ENCODE measurements at places on chromosomes 1 and 21. TPM values are rescaled to one million over a fixed set of nuclear protein-coding genes. Genes with fewer than 3 reads are reported as not detected.

DNA sequence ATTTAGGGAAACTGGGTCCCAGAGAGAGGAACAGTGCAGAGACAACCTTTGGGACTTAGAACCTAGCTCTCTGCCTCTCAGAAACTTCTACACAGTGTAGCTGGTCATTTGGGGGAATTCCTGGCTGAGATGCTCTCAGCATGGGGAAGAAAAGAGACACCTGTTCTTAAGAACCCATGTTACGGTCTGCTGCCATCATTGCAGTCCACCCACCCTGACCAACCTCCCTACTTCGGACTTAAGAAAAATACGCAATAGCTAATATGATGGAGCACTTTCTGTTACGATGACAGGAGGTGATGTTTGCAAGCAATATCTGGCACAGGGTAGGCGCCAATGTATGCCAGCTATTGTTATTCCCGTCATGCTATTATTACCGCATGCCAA lies 177.9 kb downstream of the IGSF21 start:
- DNase-seq: no peak

DNA sequence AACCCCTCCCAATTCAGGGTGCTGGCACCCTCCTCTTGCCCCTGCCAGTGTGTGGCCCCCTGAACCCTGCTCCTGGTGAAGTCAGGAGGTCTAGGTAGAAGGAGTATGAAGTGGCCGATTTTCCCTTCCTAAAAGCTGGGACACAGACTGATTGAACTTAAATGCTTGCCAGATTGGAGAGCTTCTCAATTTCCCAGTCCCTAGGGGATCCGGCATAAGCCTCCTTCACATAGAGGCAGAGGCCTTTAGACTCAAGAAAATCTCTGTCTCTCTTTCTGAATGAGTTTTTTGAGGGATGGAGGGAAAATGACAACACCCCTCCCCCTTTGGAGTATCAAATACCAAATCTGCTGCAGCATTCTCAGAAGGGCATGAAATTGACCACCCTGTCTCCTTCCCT lies 51.5 kb downstream of the SYT2 start:
- no peak for DNase-seq

DNA sequence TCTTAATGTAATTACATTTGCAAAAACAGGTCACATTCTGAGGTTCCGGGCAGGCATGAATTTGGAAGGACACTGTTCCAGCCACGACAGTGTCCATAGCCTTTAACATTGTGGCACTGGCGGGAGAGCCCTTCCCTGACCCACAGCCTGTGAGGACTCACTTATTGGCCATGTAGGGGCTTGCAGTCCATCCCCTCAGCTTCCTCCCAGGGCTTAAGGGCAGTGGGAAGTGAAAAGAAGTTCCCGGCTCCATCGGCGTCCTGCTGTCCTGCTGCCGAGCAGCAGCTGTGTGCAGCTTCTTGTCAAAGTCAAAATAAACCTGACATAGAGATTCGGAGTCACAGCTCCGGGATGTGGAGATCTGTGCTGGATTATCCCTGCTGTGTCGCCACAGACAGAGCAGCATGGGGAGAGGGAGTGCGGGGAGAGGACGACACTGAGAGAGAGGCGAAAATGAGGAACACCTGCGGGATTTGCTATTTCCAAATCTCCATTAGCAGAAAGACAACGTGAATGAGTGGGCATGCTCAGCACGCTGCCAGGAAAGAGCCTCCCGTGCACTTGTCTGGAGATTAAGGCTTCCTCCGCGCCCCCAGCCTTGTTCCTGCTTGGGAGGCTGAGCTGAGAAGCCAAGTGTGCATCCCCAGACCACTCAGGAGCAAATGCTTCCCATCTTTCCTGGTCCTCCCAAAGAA lies 260.3 kb downstream of the ASTN1 start:
- DNase-seq: no peak

DNA sequence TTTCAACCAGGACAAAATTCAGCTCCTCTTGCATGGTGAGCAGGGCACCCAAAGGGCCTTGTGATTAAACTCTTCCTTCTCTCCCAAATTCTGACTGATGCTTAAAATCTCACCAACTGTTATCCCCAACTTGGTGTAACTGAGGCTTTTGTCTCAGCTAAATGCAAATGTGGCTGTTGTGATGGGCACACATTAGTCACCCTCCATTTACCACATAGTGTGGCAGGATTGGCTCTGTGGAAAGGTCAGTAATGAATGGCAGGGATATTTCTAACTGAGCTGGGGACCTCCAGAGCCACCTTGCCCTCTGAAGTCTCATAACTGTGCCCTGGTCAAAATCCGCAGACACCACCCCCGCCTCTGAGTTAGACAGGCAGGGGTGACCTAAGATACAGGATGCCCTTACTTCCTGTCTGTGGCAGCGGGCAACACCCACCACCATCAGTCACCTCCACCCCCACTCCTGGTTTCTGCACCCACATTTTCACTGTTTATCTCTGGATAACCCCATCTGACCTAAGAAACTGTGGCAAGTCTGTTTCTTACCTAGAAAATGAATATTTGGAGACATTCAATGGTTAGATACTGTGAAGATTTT lies 25.4 kb upstream of the RGS16 start:
- DNase-seq: no peak

GRCh38 chr1:59549903-59550302 lies 253.0 kb downstream of the FGGY start:
- peak; percentile 26 for DNase-seq

DNA sequence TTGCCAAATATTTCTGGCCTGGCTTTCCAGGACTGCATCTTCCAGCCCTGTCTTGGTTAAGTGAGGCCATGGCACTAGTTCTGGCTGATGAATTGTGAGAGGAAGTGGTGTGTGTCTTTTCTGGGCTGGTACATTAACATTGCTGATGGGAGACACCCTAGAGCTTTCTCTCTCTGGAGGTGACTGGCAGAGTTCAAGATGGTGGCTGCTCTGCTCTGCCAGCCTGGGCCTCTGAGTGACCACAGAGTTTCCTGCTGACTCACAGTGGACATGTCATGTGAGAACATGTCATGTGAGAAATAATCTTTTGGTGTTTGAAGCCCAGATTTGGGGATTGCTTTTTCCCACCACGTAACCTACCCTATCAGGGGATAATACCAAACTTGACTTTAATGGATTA lies 218.0 kb upstream of the KIAA0040 start:
- no peak for DNase-seq

GRCh38 chr1:11935057-11935412 lies 518 bp downstream of the PLOD1 start:
- no peak for DNase-seq

- DNase-seq: no peak
These were observed 25.5 kb upstream of the PRSS38 start for GRCh38 chr1:227790034-227790400.

DNA sequence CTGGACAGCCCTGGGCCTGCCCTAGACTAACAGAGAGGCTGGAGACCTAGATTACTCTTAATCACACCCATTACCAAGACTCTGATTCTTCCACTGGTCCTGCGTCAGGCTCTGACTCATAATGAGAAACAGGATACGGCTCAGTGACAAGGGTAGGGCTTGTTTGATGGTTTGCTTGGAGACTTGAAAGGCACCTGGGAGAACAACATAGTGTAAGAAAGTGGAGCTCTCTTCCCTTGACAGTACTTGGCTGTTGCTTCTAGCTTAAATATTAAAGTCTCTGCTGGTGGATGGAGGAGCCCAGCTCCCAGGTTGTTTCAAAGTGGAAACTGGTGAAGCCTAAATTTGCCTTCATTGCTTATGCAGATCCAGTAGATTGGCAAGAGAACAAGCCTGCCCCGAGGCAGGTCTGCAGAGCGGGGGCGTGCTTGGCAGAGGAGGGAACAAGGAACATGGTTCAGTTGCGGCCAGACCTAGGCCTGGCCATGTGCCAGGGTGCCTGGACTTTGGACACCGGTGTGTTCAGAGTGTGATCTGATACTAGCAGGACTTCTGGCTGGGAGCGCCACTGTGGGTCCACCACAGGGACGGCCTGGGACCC lies 480.6 kb downstream of the CAMTA1 start:
- DNase-seq: no peak

GRCh38 chr1:75768016-75768415 lies 18.0 kb upstream of the RABGGTB start:
- DNase-seq: no peak

DNA sequence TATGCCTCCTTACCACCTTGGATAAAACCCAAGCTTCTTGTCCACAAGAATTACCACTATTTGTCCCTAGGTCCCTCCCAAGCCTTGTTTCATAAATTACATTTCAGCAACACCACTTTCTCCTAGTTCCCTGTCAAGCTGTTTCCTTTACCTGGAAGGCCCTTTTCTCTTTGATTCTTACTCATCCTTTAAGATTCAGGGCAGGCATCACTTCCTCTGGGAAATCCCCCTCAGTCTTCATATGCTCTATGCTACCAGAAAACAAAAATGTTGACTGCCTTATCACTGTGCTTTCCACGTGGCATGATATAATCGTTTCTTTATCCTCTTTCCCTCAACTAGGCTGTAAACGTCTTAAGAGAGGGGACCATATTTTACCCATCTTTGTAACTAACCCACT lies 102.7 kb downstream of the LYST start:
- DNase-seq: no peak

- DNase-seq: no peak
These were observed 92.0 kb downstream of the LAMC2 start for GRCh38 chr1:183277821-183278738.

GRCh38 chr1:222224636-222225315 lies 323.1 kb downstream of the HHIPL2 start:
- no peak for DNase-seq

- no peak for DNase-seq
These were observed 191.1 kb upstream of the LHX8 start for GRCh38 chr1:74943046-74943445.

DNA sequence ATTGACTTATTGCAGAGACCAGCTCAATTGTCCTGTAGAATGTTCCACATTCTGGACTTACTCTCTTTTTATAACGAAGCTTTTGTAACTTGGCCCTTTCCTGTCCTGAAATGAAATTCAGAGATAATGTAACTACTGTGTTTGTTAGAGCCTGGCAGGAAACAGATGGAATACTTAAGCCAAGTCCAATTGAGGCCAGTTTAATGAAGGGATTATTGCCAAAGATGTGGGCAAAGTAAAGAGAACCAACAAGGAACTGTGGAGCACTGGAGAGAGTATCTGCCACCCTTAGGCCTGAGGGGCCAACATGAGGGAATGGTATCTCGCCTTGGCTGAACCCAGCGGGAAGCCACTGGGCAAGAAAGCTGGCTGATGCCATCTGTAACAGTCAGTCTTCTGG lies 32.9 kb downstream of the MFSD2A start:
- no peak for DNase-seq

GRCh38 chr1:155323729-155324036 lies 3.0 kb downstream of the RUSC1 start:
- peak; percentile 91 for DNase-seq

GRCh38 chr21:42375506-42375905 lies 9.2 kb upstream of the TFF1 start:
- no peak for DNase-seq

GRCh38 chr21:41361786-41362604 lies at the start of gene MX2:
MX2 (plus strand) TSS chr21:41362027; CDS start chr21:41376907, 14,880 bp downstream.
- DNase-seq: peak; percentile 79

DNA sequence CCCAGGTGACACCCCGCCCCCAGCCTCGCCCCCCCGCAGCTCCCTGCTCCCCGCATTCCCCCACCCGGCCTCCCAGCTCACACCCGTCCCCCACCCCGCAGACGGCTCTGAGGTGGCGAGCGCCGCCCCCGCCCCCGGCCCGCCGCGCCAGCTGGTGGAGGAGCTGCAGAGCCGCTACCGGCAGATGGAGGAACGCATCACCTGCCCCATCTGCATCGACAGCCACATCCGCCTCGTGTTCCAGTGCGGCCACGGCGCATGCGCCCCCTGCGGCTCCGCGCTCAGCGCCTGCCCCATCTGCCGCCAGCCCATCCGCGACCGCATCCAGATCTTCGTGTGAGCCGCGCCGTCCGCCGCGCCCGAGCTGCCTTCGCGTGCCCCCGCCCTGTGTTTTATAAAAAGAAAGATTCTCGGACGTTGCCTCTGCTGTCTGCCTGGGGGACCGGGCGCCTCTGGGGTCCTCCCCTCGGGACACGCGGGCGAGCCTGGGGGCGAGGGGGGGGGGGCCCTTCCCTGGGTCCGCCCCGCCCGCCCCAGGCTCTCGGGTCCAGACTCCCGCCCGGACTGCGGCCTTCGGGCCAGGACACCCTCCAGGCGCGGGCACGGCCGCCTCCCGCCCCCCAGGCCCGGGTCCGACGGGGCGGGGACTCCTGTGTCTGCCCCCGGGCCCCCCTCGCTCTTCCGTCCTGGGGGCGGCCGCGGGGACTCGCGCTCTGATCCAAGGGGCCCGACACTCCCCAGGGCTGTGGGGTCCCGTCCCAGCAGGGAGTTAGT lies 1.6 kb upstream of the MMP23B start:
- DNase-seq: peak; percentile 90

DNA sequence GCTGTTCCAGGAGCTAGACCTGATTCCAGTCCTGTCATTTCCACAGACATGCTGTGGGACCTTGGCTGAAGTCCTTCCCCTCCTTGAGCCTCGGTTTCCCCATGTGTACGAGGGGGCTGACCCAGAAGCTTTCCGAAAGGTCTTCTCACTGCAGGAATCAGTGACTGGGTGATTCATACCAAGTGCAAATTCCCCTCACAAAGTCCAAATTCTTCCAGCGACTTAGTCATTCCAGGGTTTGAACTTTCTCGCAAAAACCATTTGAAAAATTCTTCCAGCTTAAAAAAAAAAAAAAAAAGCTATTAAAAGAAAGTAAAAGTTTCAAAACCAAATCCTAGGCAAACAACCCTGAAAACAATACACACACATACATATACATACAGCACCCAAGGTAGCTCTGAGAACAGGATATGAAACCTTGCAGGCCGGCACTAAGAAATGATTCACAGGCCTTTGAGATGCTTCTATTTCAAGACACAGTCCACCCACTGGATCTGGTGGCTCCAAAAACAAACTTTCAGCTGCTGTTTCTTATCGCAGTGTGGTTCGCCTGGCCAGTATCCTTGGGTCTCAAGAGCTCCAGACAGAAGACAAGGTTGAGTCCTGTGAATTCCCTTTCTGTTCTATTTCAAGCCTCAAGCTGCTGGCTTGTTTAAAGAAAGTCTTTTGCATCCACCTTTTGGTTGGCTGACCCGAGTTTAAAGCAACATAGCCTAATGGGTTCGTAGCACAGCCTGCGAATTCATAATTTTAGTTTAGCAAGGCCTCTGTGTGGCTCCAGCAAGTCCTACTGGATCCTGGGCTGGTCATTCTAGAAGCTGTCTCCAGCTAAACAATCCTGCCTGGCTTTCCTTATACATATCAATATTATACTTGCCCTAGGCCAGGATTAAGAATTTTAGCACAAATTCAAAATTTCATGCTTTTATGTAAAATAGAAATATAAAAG lies 18.0 kb upstream of the ID3 start:
- DNase-seq: no peak

The BTBD19 gene
- total RNA-seq: 7.4 TPM

The PLPPR4 gene
- 0.85 TPM for total RNA-seq

The ZFP69B gene
- 1.00 TPM for total RNA-seq

The FAM3B gene
- total RNA-seq: not detected

The UBE2J2 gene
- 33.2 TPM for total RNA-seq

The LMX1A gene
- not detected for total RNA-seq

The PLA2G2D gene
- total RNA-seq: not detected

The RNF223 gene
- total RNA-seq: not detected

The GPR3 gene
- not detected for total RNA-seq

The FCGR3B gene
- total RNA-seq: 1.5 TPM

The CFAP74 gene
- total RNA-seq: not detected

The KCNH1 gene
- 0.03 TPM for total RNA-seq

The NEXN gene
- 470 TPM for total RNA-seq

The VWA5B1 gene
- total RNA-seq: not detected
